Activated T-helper 17 cell treated with anti-CD3 and anti-CD28 coated beads, Interleukin-2, amount 50 U/mL, for 72 hours (primary cell): ENCODE measurements at places on chromosomes 16 and 17. TPM values are rescaled to one million over a fixed set of nuclear protein-coding genes. Genes with fewer than 3 reads are reported as not detected.

JPH3 gene
- not detected for total RNA-seq

NPIPA2 gene
- 2.4 TPM for total RNA-seq

KRT9 gene
- total RNA-seq = not detected

- ATAC-seq = no peak
Observed at GRCh38 chr17:12721581-12721980, 55.9 kb downstream of the MYOCD start.

ABCC12 gene
- not detected for total RNA-seq
